ENCODE measurements at places on chromosomes 16 and 17. TPM values are rescaled to one million over a fixed set of nuclear protein-coding genes. Genes with fewer than 3 reads are reported as not detected.

The RPL27 gene
- total RNA-seq = 881 TPM

DNA sequence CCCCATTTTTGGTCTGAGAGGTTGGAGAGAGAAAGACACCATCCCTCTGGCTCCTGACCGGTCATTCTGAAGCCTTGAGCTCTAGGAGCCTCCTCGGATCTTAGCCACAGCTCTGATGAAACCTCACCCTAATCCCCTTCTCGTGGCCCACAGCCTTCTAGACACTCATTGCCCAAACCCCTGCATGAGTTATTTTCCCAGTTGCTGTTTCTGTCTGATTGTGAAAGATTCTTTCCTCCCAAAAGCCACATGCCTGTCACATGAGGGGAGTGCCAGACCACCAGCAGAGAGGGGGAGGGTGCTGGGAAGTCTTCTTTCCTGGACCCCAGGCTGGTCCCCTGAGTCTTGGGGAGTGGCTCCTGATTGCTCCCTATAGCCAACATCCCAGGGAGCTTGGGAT is 17.6 kb upstream of the ABR start:
- H3K27ac ChIP-seq = no peak overlapping the region
- no peak overlapping the region for H3K4me3 ChIP-seq
- no peak for DNase-seq
- peaks cover 17% of the 10 kb centered on the region for H3K4me1 ChIP-seq

DNA sequence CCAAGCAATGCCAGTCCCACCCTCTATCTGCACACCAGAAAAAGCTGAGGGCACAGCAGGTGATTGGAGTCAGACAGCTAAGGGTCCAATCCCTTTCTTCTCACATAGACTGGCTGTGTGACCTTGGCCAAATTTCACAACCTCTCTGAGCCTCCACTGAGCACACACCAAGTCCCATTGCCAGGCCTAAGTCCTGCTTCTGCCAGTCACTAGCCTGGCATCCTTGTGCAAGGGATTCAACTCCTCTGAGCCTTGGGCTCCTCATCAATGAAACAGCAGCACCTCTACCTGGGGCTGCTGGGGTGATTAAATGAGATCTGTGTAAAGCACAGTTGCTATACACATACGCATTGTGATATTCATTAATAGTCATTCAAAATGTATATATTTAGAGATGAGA is 15.5 kb upstream of the TLCD3B start:
- DNase-seq = no peak
- H3K4me3 ChIP-seq = no peak overlapping the region
- no peaks in the 10 kb centered on the region for H3K36me3 ChIP-seq
- no peak overlapping the region for H3K27ac ChIP-seq

DNA sequence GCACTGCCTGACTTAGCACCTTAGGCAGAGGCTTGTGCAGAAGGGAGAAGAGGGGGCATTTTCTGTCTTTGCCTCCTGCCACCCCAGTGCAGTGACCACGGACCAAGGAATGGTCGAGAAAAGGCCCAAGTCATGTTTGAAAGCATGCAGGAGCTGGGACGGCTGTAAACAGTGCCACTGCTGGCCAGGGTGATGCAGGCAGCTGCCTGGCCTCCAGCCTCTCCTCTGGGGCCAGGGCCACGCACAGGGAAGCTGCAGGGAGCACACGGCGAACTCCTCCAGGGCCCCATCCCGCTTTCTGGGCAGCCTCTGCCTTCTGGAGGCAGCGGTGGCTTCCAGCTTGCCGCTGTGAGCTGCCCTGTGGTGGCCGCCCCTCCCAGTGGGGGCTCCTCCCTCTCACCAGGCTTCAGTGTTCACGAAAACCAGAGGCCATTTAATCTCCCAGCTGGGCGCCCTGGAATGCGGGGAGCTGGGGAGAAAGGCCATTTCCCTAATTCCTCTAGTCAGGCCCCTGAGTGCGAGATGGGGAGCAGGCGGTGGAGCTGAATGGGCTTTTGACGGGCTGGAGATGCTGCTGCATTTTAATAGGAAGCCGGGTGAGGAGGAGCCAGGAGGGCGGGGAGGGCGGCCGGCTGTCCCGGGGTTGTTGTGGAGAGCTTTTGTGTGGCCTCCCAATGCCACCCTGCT is 28.7 kb upstream of the DNAI2 start:
- H3K4me1 ChIP-seq = no peaks in the 10 kb centered on the region
- no peak overlapping the region for H3K4me3 ChIP-seq
- peaks cover 10% of the 10 kb centered on the region for H3K36me3 ChIP-seq
- no peak for DNase-seq

DNA sequence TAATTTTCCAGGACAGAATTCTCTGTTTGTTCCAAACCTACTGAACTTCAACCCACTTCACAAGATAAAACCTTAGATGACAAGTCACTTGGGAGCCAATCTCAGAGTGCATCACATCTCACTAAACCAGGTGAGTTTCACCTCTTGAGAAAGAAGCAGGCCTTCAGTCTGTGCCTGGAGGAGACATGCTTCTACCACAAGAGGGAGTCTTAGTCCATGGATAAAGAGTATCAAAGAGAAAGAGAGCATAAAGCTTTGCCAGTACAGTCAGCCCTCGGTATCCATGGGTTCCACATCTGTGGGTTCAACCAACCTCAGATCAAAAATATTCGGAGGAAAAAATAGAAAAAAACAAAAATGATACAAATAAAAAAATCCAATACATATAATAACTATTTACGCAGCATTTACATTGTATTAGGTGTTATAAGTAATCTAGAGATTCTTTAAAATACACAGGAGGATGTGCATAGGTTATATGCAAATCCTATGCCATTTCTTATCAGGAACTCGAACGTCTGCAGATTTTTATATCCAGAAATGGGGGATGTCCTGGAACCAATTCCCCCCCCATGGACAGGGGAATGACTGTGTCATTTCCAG is 37.7 kb downstream of the DUSP14 start:
- H3K27ac ChIP-seq = no peak overlapping the region
- H3K27me3 ChIP-seq = no peaks in the 10 kb centered on the region
- DNase-seq = no peak
- no peaks in the 10 kb centered on the region for H3K4me1 ChIP-seq
- H3K36me3 ChIP-seq = peaks cover 86% of the 10 kb centered on the region
